ENCODE measurements at places on chromosomes 3 and 15.

DNA sequence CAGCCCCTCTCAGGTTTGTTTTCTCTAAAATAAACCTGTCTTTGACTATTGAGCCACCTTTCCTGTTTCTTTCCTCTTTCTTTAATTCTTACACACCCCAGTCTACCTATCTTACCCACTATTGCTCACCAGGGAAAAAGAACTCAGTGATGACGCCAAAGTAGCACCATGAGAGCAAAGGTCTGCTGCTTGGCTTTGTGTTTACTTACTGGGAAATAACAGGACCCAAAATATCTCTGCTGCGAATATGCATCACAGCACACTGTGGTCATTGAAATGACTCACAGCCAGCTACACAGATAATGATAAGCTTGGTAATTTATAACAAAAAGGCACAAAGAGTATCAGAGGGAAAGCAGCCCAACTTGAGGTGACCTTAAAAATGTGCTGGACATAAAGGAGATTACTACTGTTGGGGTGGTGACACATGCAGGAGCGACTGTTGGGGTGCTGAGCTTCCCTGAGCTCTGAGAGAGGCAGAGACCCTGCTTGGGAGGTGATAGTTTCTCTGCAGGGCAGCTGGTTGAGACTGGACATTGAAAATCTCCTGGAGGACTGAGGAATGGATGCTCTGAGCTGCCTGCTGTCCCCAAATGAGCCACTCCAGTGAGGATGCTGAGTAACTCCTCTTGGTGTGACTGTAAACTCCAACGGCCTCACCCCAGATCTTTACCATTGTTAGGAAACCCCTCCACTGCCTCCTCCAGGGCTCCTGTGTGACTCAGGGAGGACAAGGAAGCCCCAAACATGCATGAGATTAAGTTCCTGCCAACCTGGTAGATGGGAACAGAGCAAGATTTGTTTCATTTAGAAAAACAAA, 14.5 kb downstream of the EFCAB12 start:
- no peak for DNase-seq

- DNase-seq, result no peak
Observed at GRCh38 chr15:81388436-81388770, 14.4 kb upstream of the TMC3 start.

- DNase-seq, result no peak
Observed at GRCh38 chr15:34160735-34161134, 49.2 kb downstream of the KATNBL1 start.

DNA sequence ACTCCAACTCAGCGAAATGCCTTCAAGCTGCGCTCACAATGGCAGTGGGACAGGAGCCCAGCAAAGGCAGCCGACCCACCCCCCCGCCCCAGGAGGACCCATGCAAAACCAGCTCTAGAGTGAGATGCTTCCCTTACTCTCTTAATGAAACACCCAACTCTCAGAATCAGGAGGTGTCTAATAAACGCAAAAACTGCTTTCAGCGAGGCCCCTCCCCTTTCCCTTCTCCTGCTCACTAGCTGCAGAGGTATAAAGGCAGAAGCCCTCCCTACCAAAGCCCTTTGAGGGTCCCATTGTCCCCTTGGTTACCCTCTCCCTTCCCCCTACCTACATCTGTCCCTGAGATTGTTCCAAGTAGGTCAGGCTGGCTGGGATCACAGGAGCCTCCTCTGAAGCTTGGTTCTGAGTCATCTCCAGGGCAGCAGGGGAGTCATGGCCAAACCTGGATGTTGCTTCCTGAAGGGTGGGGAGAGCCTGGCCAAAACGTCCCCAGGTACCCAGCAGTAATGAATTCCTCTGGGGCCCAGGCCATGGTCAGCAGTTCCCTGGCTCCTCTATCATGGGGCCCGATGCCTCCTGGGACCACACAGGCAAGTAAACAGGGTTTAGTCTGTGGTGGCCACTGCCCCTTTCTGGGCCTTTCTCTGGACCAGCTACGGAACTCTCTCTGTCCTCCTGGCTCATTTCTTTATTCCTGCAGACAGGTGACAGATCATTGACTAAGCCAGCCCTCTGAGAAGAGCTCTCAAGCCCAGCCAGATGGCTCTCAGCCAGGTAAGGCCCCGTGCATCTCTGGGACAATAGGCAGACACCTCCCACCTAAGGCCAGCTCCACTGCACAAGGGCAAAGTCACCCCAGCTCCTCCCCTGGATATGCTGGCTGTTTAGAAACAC, 8.6 kb downstream of the KLHL25 start:
- no peak for DNase-seq

DNA sequence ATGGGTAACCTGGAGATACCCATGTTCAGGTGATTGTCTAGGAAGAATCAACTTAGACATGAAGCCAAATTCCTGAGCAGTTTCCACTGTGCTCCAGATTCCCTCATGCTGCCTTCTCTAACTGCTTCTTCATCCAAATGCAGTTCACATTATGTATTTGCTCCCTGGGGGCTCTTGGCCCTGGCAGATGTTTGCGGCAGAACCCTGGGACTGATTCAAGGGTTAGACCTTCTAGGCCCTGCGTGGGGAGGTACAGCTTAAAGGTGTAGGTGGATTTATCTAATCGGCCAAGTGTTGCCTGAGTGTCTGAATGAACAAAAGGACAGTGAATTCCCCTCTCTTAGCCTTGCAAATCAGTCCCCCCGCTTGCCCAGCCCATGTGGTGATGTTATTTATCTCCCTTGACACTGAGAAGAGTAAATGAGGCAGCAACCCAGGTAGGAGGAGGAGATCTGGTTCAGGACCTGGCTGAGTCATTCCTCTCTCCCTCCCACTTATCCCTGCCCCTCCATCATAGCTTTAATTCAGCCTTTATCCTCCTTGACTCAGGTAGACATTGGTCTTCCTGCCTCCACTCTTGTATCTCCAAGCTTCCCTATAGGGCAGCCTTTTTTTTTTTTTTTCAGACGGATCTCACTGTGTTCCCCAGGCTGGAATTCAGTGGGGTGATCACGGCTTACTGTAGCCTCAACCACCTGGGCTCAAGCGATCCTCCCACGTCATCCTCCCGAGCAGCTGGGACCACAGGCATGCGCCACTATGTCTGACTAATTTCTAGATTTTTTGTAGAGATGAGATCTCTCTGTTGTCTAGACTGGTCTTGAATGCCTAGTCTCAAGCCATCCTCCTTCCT, 54.8 kb downstream of the MAGEF1 start:
- DNase-seq, result no peak

DNA sequence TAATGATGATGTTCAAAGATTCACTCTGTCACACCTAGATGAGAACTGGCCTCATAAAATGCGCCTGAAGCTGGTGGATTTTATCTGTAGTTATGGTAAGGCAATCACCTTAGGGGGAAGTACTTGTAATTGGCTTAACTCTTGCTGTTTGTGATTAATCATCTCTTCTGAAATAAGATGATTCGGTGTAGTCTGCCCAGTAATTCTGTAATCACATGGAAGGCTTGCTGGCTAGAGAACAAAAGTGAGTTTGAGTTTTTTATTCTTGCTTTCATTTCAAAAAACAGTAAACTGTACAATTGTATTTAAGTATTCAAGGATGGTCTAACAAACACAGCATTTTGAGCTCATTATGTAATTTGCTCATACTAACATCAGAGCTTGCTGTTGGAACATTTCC, 72.1 kb downstream of the OTOL1 start:
- no peak for DNase-seq

GRCh38 chr3:73409138-73409763, 215.5 kb downstream of the PDZRN3 start:
- no peak for DNase-seq

DNA sequence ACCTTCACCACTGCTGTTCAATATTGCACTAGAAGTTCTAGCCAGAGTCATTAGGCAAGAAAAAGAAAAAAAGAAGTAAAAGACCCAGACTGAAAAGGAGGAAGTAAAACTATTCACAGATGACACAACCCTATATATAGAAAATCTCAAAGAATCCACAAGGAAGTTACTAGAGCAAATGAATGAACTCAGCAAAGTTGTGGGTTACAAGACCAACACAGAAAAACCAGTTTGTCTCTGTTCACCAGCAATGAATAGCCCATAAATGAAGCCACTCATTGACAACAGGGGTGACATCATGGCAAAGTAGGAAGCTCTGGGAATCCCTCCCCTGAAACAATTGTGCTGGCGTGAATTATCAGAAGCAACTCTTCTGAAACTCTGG, 4.6 kb downstream of the CFAP100 start:
- no peak for DNase-seq

DNA sequence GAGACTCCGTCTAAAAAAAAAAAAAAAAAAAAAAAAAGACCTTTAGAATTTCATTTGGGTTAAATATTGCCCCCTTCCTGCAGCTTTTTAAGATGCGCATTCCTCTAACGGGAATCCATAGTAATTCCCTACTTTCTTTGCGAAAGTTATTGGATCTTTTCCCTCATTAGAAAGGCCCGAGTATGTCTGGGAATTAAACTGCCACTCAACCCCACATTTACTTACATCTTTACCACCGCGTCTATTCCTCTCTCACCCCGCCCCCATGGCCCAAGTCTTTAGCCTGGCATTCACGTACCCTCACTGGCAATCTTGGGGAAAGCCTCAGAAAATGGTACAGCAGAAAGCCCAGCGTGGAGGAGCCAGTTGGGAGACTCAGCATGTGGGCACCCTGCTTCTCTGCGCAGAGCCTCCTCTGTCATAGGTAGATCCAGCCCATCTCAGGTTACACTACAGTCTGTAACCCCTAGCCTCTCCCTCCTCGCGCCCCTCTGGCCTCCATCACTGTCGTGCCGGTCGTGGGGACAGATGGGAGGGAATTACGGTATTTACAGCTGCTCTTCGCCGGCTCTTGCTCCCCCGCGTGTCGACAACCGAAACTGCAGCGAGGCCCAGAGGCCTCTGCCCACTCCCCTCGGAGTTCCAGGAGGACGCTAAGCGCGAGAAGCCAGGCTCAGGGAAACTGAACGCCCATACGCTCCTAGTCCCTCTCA, 6.4 kb upstream of the ANKDD1A start:
- DNase-seq, result peak; percentile 75

DNA sequence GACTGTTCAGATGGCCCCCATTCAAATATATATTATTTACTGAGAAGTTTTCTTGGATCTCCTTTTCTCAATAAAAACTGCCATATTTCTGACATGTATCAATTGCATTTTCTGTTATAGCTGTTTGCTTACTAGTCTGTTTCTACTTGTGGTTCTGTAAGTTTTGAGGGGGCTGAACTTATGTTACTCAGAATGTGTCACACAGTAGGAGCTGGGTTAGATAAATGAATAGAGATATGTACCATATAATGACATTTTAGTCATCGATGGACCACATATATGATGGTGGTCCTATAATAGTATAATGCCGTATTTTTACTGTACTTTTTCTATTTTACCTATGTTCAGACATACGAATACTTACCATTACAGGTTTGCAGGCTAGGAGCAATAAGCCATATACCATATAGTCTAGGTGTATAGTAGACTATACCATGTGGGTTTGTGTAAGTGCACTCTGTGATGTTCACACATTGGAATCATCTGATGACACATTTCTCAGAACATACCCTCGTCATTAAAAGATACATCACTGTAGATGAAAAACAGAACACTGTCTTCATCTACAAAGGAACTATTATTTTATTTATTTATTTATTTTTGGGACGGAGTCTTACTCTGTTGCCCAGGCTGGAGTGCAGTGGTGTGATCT, 22.3 kb downstream of the PPP4R2 start:
- no peak for DNase-seq

DNA sequence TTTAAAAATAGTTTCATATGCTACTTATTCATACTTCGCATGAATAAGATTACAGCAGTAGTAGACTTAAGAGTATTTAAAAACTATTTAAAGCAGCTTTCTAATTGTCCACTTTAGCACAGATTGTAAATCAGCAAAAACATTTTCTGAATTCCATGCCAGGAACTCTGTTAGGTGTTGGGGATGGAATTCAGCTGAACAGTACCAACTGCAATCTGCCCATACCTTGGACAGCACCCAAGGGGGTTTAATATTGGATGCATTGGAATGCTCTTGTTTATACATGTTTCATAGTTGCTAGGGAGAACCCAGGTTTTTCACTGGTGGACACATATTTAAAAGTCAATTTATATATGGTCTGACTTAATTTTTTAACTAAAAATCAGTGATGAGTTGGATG, 74.8 kb downstream of the PPM1L start:
- DNase-seq, result no peak

GRCh38 chr3:104909198-104909597, 457.5 kb upstream of the ALCAM start:
- DNase-seq, result no peak

GRCh38 chr15:59437142-59437816, 707 bp upstream of the FAM81A start:
- no peak for DNase-seq

DNA sequence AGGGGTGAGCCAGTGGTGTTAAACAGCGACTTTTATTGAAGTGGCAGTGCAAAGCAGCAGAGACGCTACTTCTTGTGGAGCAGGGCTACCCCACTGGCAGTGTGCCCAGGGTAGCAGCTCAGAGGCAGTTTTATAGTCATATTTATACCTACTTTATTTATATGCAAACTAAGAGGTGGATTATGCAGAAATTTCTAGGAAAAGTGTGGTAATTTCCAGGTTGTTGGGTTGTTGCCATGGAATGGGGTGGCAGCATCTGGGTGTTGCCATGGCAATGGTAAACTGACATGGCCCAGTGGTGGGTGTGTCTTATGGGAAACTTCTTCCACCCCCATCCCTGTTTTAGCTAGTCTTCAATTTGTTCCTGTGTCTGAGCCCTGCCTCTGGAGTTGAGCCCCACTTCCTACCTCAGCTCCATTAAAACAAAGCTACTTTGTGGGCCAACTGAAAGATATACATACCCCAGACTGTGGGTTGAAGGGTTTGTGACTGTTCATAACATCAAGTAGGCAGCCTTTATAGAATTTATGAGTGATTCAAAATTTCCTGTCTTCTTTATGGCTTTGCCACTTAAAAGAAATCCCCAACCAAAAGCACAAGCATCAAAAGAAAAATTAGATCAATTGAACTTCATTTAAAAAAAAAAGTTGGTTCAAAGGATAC, 60.3 kb downstream of the EBLN2 start:
- no peak for DNase-seq

DNA sequence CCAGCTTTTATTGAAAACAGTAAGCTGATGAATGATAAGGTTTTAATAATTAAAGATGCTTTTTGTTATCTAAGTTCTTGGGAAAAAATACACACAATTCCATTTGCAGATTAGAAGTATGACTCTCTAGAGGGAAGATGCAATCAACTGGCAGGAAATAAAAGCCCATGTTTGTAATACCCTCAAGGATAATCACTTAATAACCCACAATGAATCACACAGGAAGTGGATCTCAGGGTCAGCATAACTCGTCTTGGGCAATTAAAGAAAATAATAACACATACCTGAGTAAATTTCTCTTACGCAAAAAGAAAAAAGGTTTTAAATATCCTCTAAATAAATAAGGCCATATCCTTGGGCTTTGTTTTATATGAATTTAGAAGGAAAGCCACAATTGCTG, 9.4 kb upstream of the EID1 start:
- no peak for DNase-seq
